Astrocyte of the spinal cord (primary cell): ENCODE measurements at places on chromosomes 1 and 21.

- DNase-seq = peak; percentile 70
Measured at GRCh38 chr1:93255222-93256079, 74.9 kb downstream of the CCDC18 start.

GRCh38 chr21:44982558-44983250, 42.9 kb downstream of the SLX9 start:
- peak; percentile 69 for DNase-seq

GRCh38 chr1:81803431-81804110, 2.8 kb downstream of the ADGRL2 start:
- peak; percentile 27 for DNase-seq

DNA sequence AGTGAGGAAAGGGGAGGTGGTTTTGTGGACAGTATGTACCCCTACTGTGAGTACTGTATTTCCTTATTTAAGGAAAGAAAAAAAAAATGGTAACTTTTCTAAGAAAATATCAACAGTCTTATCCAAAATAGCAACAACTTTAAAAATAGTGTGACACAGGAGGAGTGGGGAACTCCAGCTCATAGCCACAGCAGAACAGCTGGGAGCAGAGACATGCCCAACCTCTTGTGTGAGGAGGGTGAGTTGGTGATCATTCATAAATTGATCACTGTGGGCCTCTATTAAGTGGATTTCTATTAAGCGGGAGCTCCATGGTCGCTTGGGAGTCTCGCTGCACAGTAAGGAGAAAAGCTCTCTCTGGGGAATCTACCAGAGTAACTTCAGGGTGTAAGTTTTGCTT, 158.8 kb upstream of the DUSP10 start:
- no peak for DNase-seq

GRCh38 chr1:155078469-155079209, at the start of gene EFNA3:
EFNA3 (plus strand) TSS chr1:155078837; CDS start chr1:155078942, 105 bp downstream.
- peak; percentile 32 for DNase-seq

DNA sequence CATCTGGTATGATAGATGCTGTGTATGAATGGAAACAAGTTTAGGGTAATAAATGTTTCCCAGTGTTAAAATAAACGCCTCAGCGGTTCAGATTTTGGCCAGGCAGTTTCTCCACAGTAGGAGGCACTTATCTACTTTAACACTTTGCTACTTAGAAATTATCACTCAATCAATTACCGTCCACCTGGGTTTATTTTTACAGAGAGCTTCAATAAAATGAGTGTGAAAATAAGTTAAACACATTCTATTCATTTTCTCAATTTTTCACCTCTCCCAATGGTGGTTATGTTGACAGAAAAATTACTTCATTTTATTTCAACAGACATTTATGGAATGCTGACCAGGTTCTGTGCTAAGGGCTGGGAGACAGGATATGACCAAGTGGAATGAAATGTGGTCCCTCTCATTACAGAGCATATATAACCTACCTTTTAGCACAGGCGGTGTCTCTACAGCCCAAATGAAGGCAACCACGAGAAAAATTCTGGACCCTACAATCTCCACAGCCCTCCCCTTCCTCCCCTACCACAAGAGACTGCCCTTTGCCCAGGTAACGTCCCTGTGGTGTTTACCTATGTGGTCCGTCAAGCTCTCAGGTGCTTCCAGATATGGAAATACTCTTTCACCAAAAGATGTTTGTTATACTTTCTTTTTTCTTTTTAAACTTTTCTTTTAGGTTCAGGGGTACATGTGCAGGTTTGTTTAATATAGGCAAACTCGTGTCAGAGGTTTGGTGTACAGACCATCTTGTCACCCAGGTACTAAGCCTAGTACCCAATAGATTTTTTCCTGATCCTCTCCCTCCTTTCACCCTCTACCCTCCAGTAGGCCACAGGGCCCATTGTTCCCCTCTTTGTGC, 105.5 kb downstream of the HLCS start:
- DNase-seq = peak; percentile 63

DNA sequence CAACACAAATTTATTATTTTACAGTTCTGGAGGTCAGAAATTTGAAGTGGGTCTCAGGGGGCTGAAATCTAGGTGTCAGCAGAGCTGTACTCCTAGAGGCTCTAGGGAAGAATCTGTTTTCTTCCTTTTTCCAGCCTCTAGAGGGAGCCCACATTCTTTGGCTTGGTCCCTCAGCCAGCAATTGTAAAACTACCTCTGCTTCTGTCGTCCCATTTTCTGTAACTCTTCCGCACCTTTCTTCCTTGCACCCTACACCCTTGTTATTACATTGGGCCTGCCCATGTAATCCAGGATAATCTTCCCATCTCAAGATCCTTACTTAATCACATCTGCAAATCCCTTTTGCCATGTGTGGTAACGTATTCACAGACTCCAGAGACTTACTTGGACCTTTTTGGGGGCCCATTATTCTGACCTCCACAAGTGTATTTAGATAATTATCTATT, 24.8 kb upstream of the THEM4 start:
- peak; percentile 67 for DNase-seq

GRCh38 chr1:219580009-219580676, 32.8 kb downstream of the ZC3H11B start:
- no peak for DNase-seq

DNA sequence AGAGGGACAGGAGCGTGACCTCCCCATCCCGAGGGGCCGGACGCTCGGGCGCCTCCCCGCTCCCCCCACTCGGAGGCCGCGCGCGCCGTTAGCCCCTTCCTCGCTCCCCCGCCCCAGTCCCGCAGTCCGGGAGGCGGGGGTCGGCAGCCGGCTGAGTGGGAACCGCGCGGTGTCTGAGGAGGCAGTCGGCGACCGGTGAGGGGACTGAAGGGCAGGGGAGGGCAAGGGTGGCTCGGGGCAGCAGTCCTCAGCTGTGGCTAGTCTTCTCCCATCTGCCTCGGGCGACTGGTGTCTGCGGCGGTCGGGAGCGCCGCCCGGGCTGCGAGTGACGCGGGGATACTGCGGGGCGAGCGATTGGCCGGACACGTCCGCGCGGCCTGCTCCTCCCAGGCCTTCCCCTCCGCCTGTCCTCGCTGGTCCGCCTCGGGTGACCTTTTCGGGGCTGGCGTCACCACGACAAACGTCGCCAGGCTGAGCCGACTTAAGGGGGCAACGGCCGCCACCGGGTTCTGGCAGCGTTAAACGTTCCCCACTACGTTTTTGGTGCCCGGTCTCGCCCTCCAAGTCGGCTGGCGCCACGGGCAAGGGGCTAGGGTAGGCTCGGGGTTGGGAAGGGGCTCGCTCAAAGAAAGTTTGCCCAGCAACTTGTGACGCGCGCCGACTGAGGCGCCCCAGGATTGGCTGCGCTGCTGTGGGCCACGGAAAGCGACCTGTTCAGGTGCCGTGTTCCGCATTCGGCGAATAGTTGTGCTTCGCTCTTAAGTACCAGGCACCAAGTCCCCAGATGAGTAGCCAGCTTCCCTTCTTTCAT, 538 bp downstream of the ZNF672 start:
- DNase-seq = peak; percentile 88

- peak; percentile 4 for DNase-seq
Measured at GRCh38 chr1:244675167-244675566, 22.2 kb downstream of the DESI2 start.

- no peak for DNase-seq
Measured at GRCh38 chr1:112696578-112697314, 10.2 kb downstream of the RHOC start.

GRCh38 chr1:243756529-243756928, 93.5 kb downstream of the AKT3 start:
- no peak for DNase-seq
